ENCODE measurements at places on chromosomes 5 and 9.

DNA sequence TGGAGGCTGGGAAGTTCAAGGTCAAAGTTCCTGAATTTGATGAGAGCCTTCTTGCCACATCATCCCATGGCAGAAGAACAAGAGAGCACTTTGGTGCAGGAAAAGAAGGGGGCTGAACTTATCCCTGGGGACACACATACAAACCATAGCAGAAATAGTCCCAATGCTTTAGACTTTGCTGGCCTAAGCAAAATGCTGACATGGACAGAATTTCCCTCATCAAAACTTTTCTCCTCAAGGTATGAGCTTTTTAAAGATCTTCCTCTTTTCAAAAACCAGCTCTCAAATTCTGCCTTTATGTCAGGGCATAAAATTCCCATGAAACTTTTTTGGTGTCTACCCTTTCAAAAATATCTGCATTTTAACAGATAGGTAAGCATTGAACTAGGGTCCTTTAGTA, 341.8 kb upstream of the SMARCA2 start:
- no peak for DNase-seq

DNA sequence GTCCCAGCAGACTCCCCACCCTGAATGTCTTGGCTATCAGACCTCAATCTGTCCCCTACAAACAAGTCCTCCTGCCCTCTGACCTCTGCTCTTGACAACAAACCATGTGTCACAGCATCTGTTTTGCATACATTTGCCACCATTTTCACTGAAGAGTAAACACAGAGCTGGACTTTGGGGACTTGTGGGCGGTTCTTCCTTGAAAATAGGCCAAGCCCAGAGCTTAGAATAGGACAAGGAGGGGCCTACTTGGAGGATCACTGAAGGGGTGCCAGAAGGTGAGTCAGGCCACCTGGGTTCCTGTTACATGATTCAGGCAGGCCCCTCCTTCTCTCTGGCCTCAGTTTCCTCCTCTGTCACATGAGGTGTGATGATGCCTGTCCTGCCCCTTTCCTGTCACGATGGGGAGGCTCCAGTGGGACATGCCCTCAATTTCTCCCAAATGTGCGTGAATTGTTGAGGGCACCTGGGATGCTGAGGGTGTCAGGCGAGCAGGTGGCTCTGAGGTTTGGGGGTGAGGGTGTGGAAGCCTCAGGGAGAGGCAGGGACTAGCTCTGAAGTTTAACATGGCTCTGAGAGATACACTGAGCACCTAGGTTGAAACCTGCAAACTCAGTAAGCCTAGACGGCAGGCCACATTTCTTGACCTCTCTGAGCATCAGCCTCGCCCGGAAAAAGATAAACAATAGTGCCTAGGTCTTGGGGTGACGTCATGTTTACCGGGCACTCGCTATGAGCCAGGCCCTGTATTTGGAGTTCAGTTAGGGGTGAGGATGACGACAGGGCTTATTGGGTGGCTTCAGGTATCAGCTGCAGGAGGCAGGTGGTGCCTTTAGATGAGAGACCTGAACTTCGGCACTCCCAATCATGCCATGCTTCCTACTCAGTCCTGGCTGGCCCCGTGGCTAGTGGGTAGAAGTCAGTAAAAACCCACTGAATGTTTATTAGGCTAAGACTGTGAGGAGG, 107.6 kb upstream of the PITX1 start:
- no peak for DNase-seq

DNA sequence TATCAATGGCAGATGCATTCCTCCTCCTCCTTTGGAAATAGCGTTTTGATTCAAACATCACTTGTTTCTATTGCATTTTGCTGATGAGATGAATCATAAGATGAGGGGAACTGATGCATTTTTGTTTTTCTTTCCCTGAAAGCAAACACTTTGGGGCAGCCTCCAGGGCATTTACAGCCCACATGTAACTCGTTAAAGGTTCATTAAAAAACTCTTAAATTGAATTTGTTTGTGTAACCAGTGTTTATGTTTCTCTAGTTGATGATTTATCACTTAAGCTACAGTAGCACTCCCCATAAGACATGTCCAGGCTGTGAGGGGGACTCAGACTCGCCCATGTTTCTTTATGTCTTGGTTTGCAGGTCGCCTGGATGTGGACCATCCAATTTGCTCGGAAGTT, 246.1 kb upstream of the ANKH start:
- DNase-seq, result no peak

DNA sequence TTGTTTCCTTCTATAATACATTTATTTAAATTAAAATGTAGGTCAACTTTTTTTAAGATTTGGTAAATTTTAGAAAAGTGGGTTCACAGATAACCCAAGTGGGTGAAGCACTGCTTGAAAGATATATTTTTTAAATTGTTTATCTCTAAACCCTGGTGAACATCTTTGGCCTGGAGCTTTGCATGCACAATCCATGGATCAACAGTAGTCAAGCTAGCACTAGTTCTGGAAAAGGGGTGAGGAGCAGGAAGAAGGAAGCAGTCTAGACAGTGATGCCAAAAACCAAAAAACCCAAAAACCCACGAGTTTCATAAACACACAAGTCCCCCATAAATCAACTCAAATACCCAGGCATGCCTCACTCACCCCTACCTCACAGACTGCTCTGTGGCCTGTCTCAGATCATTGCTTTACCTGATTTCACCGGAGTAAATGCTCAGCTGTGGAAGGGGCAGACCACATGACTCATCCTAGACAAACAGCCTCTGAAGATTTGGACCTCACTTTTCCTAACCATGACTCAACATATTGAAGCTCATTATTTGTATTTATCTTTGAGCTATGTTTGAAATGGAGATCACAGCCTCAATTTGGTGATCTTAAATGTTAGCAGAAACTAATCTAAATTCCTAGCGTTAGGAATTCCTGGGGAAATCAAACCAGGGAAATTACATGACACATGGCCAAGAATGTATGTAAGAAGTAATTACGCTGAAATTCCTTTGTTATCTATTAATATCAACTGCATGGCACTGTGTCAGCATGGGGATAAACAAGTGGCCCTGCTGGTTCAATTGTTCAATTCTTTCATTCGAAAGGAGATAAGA, 149.6 kb downstream of the ZNF608 start:
- no peak for DNase-seq

DNA sequence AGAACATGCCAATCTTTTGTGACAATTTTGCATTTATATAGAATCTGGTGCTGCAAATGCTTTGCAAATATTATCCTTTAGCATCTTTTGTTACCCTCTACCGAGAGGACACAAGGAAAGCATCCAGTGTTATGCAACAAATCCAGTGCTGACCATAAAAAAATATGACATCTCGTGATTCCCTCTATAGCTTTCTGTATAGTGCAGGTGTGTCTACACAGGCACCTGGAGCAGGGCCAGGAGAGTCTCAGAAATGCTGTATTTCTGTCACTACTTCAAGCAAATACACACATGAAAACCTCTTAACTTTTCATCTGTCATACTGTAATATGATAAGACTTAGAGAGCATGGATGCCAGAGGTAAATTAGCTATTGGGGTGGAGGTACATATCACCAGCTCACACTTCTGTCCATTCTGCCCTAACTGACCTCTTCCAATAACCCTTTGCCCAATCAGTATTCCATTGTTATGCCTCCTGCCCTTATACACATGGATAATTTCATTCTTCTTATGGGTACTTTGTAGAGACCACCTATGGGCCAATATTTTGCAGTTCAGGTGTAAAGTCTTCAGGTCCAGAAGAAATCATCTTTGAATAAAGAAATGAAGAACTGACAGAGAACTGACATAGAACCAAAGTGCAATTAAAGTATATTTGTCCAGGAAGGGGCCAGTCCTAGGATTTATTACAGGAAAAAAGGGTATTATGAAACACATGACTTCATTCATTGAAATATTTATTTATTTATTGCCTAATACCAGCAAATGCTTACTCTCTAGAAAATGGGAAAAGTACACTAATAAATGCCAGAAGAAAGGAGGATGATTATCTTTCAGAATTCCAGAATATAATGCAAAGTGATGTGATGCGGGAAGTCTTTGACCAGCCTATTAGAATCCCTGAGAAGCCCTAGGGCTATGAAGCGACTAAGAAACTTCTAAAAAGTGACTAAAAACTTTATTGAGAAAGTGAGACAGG, 106.5 kb downstream of the EPB41L4A start:
- DNase-seq, result no peak

DNA sequence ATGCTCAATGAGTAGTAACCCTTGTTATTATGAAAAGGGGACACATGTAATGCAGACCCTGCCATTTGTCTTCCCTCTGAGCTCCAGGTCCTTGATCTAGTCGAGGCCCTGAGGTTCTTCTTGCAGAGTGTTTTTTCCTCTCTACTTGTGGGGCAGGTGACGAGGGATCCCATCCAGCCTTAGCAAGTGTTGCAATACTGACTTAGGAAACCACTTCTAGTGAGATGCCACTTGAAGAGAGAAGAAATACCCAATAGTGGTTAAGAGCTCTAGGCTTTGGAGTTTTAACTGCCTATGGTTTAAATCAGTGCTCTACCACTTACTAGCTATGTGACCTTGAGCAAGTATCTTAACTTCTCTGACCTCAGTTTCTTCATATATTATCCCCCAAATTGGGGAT, 10.2 kb downstream of the PPARGC1B start:
- DNase-seq, result no peak

- no peak for DNase-seq
These were observed 30.1 kb downstream of the ZNF462 start for GRCh38 chr9:106893088-106893487.

DNA sequence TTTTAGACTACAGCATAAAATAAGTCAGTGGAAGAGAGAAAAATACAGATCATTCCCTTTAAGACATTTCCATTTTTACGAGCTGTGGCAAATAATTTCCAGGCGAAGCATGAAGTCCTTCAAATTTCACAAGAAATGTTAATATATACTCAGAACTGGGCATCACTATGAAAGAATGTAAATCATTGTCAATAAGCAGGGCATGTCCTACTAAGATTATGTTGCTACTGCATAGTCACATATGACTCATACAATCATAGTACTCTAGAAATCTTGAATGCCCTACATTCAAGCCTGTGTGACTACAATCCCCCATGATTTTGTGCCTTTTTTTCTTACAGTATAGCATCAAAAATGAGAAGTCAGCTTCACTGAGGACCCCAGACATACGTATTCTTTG, 485.2 kb upstream of the FTMT start:
- no peak for DNase-seq

GRCh38 chr5:174573221-174573994, 151.0 kb upstream of the MSX2 start:
- DNase-seq, result no peak
